Upper lobe of left lung (tissue), 6 donors: ENCODE measurements at places on chromosomes 12 and 14. TPM values are rescaled to one million over a fixed set of nuclear protein-coding genes. Genes with fewer than 3 reads are reported as not detected.

DNA sequence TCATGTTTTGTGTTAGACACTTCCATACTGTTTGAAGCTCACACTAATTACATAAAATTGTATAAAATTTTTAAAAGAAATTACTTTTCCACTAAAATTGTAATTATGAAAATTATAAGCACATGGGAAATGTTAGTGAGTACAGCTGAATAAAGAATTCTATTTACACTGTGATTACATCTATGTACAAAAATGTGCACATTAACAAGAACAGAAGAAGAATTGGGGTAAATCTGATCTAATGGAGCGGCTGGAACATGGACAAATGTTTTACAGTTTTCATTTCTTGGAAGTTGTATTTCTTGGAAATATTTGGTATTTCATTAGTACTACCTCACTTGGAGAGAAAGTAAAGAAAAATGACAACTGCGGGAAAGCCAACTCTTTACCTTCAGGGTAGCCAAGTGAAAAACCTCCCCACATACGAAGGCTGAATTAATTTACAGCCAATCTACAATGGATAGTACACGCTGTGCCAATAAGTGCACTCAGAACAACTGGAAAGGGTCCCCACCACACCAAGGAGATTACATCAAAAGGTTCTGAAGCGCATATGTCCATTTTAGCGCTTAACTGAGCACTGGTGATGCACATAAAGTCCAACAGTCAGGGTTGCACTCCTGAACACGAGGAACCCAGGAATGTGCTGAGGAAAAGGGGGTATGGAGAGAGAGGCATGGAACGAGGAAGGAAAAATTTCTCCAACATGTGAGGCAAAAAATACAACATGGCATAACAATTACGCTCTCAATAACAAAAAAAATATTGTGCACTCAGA is 17.5 kb downstream of the MED13L start:
- peaks cover 56% of the 10 kb centered on the region for H3K4me1 ChIP-seq
- H3K4me3 ChIP-seq, result no peak overlapping the region
- DNase-seq, result no peak

GRCh38 chr12:7638064-7638759 is 27.5 kb downstream of the APOBEC1 start:
- H3K4me1 ChIP-seq, result peaks cover 8% of the 10 kb centered on the region
- no peak overlapping the region for H3K27ac ChIP-seq
- no peaks in the 10 kb centered on the region for H3K27me3 ChIP-seq
- DNase-seq, result no peak
- no peaks in the 10 kb centered on the region for H3K36me3 ChIP-seq

Gene GYS2
- total RNA-seq, result not detected

Gene SLC5A8
- 8.8 TPM for total RNA-seq

Gene OR6C2
- total RNA-seq, result not detected
